Stomach (tissue), 19 donors: ENCODE measurements at places on chromosomes 5 and 9. TPM values are rescaled to one million over a fixed set of nuclear protein-coding genes. Genes with fewer than 3 reads are reported as not detected.

GRCh38 chr5:107935645-107936044, 264.9 kb upstream of the EFNA5 start:
- no peaks in the 10 kb centered on the region for H3K4me1 ChIP-seq
- no peak for DNase-seq
- H3K36me3 ChIP-seq = no peaks in the 10 kb centered on the region
- H3K27me3 ChIP-seq = no peaks in the 10 kb centered on the region
- no peak overlapping the region for H3K27ac ChIP-seq
- no peak overlapping the region for H3K4me3 ChIP-seq

GRCh38 chr9:1913631-1914330, 101.4 kb upstream of the SMARCA2 start:
- no peak overlapping the region for H3K27ac ChIP-seq
- no peak overlapping the region for H3K4me3 ChIP-seq
- H3K27me3 ChIP-seq = peaks cover 13% of the 10 kb centered on the region
- H3K36me3 ChIP-seq = no peaks in the 10 kb centered on the region

GRCh38 chr5:178363501-178364325, 131.1 kb upstream of the PHYKPL start:
- no peaks in the 10 kb centered on the region for H3K36me3 ChIP-seq
- DNase-seq = no peak
- H3K27me3 ChIP-seq = peaks cover 32% of the 10 kb centered on the region
- no peak overlapping the region for H3K27ac ChIP-seq
- H3K4me3 ChIP-seq = no peak overlapping the region

- H3K4me3 ChIP-seq = no peak overlapping the region
- no peaks in the 10 kb centered on the region for H3K27me3 ChIP-seq
- DNase-seq = no peak
- no peaks in the 10 kb centered on the region for H3K4me1 ChIP-seq
- no peaks in the 10 kb centered on the region for H3K36me3 ChIP-seq
- H3K27ac ChIP-seq = no peak overlapping the region
Measured at GRCh38 chr9:78130004-78130403, 98.4 kb upstream of the GNAQ start.

Gene TMEM215
- not detected for total RNA-seq

GRCh38 chr9:127066060-127066850, 56.2 kb downstream of the ANGPTL2 start:
- H3K4me3 ChIP-seq = no peak overlapping the region
- no peaks in the 10 kb centered on the region for H3K27me3 ChIP-seq
- no peak overlapping the region for H3K27ac ChIP-seq
- H3K36me3 ChIP-seq = peaks cover 10% of the 10 kb centered on the region
- H3K4me1 ChIP-seq = peaks cover 11% of the 10 kb centered on the region
- no peak for DNase-seq

DNA sequence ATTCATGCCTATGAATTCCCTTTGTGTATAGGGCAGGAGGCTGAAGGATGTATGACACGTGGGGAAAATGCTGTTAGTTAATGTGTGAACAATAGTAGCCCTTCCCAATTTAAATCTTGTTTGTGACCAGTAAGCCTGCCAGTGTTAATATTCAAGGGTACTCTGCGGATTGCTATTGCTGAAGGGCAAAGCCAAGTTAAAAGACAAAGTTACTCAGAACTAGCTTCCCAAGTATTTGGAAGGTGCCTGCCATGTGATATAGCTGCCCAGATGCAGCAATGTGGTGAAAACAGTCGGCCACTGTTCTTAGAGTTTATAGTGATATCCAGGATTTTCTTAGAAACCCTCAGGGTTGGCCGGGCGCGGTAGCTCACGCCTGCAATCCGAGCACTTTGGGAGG, 34.6 kb downstream of the MARVELD2 start:
- peak; percentile 39 for DNase-seq
- no peaks in the 10 kb centered on the region for H3K27me3 ChIP-seq
- peak overlapping the region; percentile 62 for H3K27ac ChIP-seq
- H3K36me3 ChIP-seq = no peaks in the 10 kb centered on the region
- H3K4me1 ChIP-seq = peaks cover 6% of the 10 kb centered on the region
- H3K4me3 ChIP-seq = no peak overlapping the region

- no peak for DNase-seq
- no peaks in the 10 kb centered on the region for H3K4me1 ChIP-seq
- no peaks in the 10 kb centered on the region for H3K36me3 ChIP-seq
- H3K4me3 ChIP-seq = no peak overlapping the region
Measured at GRCh38 chr5:1860949-1861348, 21.8 kb downstream of the IRX4 start.

- H3K36me3 ChIP-seq = no peaks in the 10 kb centered on the region
- no peaks in the 10 kb centered on the region for H3K27me3 ChIP-seq
- H3K27ac ChIP-seq = no peak overlapping the region
- no peak for DNase-seq
- no peak overlapping the region for H3K4me3 ChIP-seq
Measured at GRCh38 chr9:105479846-105480245, 32.0 kb downstream of the FSD1L start.

- no peaks in the 10 kb centered on the region for H3K27me3 ChIP-seq
- H3K4me3 ChIP-seq = no peak overlapping the region
- DNase-seq = no peak
- no peaks in the 10 kb centered on the region for H3K4me1 ChIP-seq
Measured at GRCh38 chr9:81861644-81862043, 66.6 kb upstream of the SPATA31D4 start.
